ENCODE measurements at places on chromosomes 6 and 20.

- DNase-seq: peak; percentile 34
Observed at GRCh38 chr6:135162678-135163439, 18.2 kb upstream of the MYB start.

- peak; percentile 60 for DNase-seq
Observed at GRCh38 chr6:138972226-138972665, 15.8 kb downstream of the REPS1 start.

GRCh38 chr6:162200041-162200440, 527.5 kb downstream of the PRKN start:
- DNase-seq: no peak

DNA sequence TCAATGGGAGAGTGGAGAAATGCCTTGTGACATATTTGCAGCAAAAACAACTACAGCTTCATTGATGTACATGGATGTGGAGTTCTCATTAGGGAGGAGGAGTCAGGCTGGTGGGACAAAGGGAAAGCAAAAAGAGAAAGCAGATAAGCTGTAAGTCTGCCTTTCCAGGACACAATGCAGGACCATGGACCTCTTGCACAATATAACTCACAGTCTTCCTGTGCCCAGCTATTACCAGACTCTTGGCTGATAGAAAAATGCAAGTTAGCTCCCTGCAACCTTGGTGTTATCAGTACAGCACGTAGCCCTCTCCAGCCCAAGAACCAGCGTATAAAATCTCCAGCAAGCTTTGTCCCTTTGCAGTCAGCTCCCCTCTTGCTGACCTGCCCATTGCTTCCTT, 232.3 kb downstream of the NFATC2 start:
- DNase-seq: no peak

GRCh38 chr6:169556758-169557548, 144.9 kb downstream of the WDR27 start:
- DNase-seq: no peak
